Caki2 (cell line): ENCODE measurements at places on chromosomes 5 and 9. TPM values are rescaled to one million over a fixed set of nuclear protein-coding genes. Genes with fewer than 3 reads are reported as not detected.

GRCh38 chr9:115799734-115800133 is 353.9 kb upstream of the PAPPA start:
- no peak for DNase-seq

- no peak for DNase-seq
These were observed 130.0 kb downstream of the ENC1 start for GRCh38 chr5:74510476-74511075.

DNA sequence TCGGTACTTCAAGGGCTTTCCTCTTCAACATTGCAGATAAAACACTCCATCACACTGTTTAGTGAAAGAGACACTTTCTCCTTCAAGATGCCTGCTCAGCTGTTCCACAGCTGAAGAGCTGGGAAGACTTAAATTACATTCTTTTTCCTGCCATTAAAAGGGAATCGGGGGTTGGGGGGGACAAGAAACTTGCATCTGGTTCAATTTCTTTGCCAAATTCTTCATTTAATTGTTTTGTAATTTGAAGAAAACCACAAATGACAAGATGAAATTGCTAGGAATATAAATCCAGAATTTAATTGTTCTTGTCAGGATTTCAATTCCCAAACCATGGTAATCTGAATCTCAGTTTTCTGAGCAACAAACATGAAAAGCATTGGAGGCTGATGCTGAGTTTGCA is 478.3 kb downstream of the EBF1 start:
- DNase-seq = no peak

GRCh38 chr5:168755548-168756093 is 176.5 kb upstream of the PANK3 start:
- no peak for DNase-seq

DNA sequence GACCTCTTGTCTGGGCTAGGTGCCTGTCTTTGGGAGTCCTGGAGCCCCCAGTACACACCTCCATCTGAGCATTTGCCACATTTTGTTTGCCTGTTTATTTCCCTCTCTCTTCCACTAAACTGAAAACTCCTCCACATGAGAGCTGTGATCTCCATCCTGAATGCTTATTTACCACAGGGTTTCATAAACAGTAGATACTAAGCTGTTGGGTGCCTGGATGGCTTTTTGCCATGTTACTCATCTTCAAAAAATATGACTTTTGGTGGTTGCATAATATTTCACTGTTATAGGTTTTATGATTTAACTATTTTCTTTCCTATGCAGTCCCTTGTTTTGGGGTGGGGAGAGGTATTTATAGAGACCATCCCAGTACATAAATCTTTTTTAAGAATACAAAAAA is 99.6 kb downstream of the APBA1 start:
- DNase-seq = no peak

DNA sequence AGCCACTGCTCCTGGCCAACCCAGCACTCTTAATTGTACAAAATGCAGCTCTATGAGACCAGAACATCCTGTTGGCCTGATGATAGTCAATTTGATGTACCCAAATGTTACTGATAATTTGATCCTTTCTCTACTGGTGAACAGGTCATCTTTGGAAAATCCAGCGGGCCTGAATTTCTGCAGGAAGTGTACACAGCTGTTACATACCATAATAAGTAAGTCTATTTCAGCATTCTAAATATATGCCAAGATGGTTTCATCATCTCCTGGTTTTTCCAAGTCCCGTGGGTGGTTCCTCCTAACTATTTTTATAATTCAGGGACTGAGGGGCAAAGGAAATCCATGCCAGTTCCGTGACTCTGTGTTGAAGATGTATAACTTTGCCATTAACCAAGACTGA is 155.4 kb downstream of the DOCK8 start:
- no peak for DNase-seq

GRCh38 chr9:96158147-96158546 is 143.8 kb downstream of the HSD17B3 start:
- DNase-seq = no peak

GRCh38 chr5:107248066-107248695 is 422.6 kb downstream of the EFNA5 start:
- DNase-seq = peak; percentile 23

Gene CTXN3
- not detected in 2 replicates for total RNA-seq

Gene RNF183
- 0.23 and 0.95 TPM in 2 replicates for total RNA-seq
